ENCODE measurements at places on chromosomes 16 and 17. TPM values are rescaled to one million over a fixed set of nuclear protein-coding genes. Genes with fewer than 3 reads are reported as not detected.

- no peak for DNase-seq
These were observed 2.3 kb downstream of the GALK1 start for GRCh38 chr17:75762513-75763268.

The SDR42E2 gene
- 0.10 TPM for polyA plus RNA-seq

- no peak for DNase-seq
These were observed 162.0 kb downstream of the NTN1 start for GRCh38 chr17:9183306-9183705.

DNA sequence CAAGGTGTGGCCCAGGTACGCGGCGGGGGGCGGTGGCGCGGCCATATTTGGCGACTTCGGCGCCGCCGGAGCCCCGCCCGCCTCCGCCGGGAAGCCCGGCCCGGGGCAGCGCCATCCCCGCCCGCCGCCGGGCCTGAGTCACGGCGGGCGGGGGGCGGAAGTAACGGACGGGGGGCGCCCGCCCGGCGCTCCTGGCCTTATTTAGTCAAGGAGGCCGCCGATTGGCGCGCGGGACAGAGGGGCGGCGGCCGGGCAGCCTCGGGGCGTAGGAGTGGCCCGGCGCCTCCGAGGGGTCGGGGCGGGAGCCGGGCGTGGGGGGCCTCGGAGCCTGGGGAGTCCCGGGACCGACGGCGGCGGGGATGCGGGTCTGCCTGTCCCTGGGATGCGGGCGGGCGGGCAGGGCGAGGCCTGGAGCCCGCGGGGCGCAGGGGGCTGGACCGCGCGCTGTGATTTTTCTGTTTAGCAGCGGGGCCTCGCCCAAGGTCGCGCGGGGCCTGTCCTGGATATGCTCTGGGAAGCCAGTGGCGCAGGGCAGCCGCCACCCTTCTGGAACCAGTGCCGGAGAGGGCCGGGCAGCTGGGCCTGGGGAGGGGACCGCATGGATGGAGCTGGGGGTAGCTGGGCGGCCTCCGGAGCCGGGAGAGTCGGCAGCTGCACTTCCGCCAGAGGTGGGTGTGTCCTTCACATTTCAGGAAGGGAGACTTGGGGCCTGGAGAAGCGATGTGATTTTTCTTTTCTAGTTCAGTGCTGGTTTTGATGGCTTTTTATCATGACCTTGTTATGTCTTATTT lies 2.3 kb upstream of the ACTG1 start:
- no peak for DNase-seq

GRCh38 chr17:61335105-61335844 lies 64.4 kb upstream of the TBX2 start:
- no peak for DNase-seq

The GDPD1 gene
- polyA plus RNA-seq, result 10.9 TPM

The TRPV3 gene
- 2.3 TPM for polyA plus RNA-seq
